ENCODE measurements at places on chromosomes 2 and 18.

GRCh38 chr2:47208852-47209606, 53.9 kb upstream of the STPG4 start:
- peak; percentile 70 for DNase-seq

GRCh38 chr2:168037778-168038177, 209.6 kb downstream of the STK39 start:
- DNase-seq = peak; percentile 22

GRCh38 chr2:226647621-226648518, 151.8 kb downstream of the IRS1 start:
- DNase-seq = peak; percentile 16

DNA sequence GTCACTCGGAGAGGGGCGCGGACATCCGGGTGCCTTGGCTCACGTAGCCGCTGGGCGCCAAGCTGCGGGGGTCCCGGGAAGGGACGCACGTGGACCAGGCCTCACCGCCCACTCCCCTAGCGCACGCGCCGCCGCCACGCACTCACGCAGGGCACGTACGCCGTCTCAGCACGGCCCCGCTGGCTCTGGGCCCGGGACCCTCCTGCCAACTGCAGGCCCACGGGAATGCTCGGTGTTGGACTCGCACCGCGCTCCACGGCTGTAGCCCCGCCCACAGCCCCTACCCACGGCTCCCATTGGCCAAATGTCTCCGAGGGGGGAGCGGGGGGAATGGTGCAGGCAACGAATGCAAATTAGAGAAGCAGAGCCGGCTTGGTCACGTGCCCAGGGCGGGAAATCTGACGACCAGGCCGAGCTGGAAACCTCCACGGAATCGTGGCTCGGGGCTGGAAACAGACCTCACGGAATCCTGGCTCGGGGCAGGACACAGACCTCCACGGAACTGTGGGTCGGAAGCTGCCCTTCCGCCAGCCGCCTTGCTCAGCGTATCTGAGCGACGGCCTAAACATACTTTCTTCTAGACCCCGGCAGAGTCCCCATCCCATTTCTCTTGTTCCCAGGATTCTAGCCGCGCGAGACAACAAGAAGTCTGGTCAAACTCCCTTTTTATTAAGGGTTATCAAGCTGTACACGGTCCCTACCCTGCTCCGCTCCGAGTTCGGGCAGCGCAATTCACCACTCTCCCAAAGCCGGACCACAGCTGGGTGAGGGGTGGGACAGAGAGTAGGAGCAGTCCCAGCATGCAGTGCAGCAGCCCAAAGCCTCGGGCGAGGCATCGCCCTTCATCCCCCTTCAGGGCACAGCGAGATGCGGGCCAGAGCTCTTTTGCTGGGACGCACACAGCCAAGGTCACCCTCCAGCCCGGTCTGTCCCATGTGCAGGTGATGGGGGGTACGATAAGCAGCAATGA, at the start of gene ABCB6:
Gene ABCB6 (minus strand): TSS at position 227 of the 970 bp plus-strand sequence. CDS start 285 bp downstream, outside the sequence.
- peak; percentile 96 for DNase-seq

GRCh38 chr2:70921839-70922234, 13.9 kb upstream of the ATP6V1B1 start:
- DNase-seq = peak; percentile 43

DNA sequence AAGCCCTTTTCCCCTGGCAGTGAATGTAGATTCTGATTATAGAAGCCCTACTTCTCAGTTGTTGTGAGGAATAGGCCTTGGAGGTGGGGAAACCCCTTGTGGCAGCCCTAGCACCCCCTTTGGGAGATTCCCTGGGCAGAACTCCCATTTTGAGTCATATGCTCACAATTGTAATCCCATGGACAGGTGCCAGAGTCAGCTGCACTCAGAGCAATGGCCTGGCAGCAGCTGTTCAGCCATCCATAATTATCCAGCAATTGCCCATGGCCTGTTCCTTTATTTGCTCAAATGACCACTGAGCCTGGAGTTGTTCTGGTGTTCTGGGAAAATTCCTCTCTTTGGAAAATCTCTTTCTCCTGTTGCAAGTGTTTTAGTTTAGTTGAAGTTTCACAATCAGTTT, 71.7 kb downstream of the PTRHD1 start:
- DNase-seq = peak; percentile 88

- DNase-seq = no peak
These were observed 19.5 kb upstream of the AGXT start for GRCh38 chr2:240848900-240849680.

DNA sequence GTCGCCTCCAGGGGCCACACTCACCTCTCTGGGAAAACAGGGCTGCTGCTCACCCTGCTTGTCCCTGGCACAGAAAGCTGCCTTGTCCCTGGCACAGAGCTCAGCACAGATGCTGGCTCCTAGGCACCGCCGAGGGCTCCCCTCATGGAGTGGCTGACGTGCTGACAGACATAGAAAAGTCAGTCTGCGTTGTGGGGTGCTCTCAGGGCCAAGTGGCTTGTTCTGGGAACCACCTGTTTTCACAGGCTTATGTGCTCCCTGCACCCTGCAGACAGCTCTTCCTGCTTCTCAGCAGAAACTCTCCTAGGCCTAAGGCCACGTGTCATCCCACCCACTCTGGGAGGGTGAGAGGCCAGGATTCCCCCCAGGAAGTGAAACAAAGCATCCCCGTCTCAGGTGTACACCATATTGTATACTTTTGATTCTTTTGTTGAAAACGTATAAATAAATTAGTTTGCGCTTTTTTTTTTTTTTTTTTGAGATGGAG, 84.7 kb upstream of the TMEM200C start:
- no peak for DNase-seq

DNA sequence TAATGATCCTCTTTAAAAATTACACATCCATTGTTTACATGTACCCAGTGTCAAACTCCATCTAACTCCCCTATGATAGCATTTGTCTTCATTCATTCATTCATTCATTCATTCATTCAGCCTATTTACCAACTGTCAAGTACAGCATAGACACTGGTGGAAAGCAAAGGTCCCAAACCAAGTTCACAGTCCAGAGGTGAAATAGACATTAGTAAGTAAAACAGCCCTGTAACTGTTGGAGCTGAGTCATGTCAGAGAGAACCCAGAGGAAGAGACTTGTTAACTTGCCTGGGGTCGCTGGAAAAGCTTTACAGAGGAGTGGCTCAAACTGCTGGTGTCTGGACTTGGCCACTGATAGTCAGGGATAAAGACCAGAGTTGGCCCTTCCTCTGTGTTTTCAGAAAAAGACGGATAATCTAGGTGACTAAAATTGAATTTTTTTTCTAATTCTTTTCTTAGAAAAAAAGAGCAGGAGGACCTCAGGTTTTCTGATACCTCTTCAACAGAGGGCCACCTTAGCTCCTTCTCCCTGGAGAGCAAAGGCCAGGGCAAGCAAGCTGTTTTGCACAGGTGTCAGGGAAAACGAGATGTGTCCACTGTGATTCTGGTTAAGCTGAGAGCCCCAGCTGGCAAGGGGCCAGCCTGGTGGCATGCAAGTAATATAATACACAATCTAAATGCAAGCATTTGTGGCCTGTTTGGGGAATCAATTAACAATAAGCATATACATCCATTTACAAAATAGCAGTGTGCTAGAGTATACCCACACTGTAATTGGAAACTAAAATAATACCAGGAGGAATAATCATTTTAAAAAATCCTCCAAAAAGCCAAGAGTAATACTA, 96.7 kb upstream of the SLC14A2 start:
- peak; percentile 22 for DNase-seq

GRCh38 chr2:58899692-58900091, 658.6 kb upstream of the FANCL start:
- DNase-seq = peak; percentile 57

GRCh38 chr2:151198645-151199044, 63.0 kb downstream of the RBM43 start:
- DNase-seq = no peak

- no peak for DNase-seq
These were observed 24.4 kb upstream of the ITGB6 start for GRCh38 chr2:160224507-160224906.

- no peak for DNase-seq
These were observed 182.3 kb upstream of the ST6GAL2 start for GRCh38 chr2:107068069-107068916.

- DNase-seq = peak; percentile 66
These were observed 286.5 kb upstream of the SYT4 start for GRCh38 chr18:43563780-43564179.

DNA sequence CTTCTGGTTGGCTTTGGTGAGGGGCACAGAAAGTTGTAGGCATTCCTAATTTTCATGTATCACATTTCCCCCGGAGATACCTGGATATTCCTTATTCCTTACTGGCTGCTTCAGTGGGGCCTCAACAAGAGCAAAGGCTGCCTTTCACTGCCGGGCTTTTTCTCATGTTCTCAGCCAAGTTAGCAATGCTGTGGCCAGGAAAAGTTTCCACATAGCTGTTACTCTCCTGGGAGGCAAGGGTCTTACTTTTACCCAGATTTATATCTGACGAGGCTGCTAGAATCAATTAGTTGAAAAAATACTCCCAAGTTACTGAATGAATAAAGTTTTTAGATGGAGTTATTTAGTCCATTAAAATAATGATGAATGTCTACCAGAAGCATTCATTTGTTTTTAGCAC, 230.5 kb downstream of the ZNF407 start:
- no peak for DNase-seq

GRCh38 chr2:33497221-33497650, 20.8 kb downstream of the RASGRP3 start:
- peak; percentile 70 for DNase-seq

DNA sequence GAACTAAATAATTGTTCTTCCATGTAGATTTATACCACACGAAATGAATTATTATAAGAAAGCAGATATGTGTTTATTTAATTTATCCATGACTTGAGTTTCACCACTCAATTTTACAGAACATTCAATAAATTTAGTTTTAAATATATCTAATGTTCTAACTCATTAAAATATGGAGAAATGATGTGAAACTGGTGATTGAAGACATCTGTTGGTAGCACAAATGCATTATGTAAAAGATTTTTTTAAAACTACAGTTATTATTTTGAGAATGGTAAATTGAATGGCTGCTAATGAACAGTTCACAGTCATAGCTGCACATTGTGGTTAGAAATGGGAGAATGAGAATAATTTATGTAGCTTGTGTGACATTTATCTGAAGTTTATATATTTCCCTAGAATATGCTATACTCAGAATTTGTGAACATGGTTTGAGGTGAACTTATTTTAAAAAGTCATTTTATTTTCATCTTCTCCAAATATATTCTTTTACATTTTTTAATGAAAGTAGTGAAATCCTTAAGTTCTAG, 203.5 kb downstream of the DPP4 start:
- DNase-seq = no peak

DNA sequence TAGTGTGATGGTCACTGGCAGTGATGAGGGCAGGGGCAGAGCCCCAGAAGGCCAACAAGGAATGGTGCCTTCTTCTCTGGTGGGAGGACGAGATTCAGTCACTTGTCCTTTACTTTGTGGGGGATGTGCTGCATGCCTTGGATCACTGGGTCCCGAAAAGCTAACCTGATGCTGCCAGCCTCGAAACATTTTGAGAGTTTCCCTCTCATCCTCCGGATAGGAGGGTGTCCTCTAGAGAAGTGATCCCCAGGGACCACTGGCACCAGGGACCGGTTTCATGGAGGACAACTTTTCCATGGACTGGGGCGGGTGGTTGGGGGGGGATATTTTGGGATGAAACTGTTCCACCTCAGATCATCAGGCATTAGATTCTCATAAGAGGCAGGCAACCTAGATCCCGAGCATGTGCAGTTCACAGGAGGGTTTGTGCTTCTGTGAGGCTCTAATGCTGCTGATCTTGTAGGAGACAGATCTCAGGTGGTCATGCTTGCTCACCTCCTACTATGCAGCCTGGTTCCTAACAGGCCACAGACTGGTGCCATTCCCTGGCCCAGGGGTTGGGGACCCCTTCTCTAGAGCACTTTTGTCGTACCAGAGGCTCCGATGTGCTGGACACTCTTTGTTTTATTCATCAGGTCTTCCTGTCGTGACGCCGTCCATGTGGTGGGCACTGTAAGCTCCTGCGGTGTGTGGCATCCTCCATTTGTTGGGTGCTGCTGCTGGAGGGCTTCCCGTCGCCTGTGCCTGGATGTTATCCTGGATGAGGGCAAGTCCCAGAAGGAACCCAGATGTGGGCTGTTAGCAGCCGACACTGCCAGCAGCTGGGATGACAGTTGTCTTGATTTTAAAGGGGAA, 68.5 kb upstream of the HDAC4 start:
- DNase-seq = no peak

GRCh38 chr2:21910832-21911507, 787.2 kb downstream of the TDRD15 start:
- DNase-seq = no peak

DNA sequence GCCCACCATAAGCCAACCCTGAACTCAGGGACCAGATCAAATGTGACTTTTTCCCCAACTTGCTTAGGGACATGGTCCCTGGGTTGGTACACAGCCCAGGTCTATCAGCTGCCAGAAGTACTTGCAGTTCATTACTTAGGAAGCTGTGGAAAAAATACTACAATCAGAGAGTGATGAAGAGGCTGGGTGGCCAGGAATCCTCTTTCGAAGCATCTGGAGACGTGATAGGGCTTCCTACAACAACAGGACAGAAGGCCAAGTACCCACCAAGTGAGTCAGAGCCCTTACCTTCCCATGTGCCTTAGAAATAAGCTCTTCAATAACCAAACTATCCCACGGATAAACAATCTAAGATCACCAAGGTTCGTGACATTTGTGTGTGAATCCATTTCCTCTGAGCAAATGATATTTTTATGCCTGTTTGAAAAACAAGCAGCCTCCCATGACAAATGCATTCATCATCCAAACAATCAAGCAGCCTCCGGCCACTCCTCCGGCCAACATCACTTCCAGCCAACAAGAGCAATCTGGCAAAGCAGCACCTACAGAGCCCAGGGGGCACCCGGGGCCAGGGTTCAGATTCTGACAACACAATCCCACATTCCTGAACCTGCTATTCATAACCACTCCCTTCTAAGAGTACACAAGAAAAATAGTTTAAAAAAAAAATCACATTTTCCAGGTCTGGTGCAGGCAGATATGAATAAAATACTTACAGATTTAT, 26.4 kb downstream of the TBC1D8 start:
- DNase-seq = peak; percentile 85

- peak; percentile 0 for DNase-seq
These were observed 216.2 kb upstream of the LINC00305 start for GRCh38 chr18:64365106-64365505.

DNA sequence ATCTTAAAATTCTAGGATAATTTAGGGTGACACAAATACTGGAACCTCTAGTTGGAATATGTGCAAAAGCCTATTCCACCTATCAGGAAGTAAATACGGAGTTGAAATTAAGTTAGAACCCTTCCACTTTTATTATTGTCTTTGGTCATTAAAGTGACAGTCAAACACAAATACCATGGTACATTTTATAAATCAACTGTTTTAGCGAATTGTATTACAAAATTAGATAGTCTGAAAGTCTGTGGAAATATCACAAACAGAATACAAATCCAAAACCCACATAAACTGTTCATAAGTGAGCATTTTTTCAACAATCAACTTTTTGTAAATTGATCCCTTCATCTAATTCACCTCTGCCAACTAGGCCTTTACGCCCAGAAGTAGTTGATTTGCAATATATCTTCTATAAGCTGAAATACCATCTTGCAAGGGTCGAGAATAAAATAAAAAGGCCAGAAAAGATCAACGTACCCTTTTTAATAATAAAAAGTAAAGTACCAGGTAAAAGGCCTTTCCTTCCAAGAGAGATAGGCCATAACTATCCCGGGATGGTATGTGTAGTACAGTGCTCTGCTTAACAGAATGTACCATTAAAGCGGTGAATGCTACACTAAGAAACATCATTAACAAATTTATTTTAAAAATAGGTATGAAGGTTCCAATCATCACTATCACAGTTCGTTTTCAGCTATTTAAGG, 1.3 kb downstream of the USP34 start:
- peak; percentile 40 for DNase-seq

- no peak for DNase-seq
These were observed 19.9 kb upstream of the TMEM131 start for GRCh38 chr2:98015671-98016070.

- DNase-seq = no peak
These were observed 83.8 kb upstream of the PPM1B start for GRCh38 chr2:44084850-44085249.

Measured in choroid plexus epithelial cell (primary cell).